HCT116 (cell line): ENCODE measurements at places on chromosomes 3 and 15. TPM values are rescaled to one million over a fixed set of nuclear protein-coding genes. Genes with fewer than 3 reads are reported as not detected.

DNA sequence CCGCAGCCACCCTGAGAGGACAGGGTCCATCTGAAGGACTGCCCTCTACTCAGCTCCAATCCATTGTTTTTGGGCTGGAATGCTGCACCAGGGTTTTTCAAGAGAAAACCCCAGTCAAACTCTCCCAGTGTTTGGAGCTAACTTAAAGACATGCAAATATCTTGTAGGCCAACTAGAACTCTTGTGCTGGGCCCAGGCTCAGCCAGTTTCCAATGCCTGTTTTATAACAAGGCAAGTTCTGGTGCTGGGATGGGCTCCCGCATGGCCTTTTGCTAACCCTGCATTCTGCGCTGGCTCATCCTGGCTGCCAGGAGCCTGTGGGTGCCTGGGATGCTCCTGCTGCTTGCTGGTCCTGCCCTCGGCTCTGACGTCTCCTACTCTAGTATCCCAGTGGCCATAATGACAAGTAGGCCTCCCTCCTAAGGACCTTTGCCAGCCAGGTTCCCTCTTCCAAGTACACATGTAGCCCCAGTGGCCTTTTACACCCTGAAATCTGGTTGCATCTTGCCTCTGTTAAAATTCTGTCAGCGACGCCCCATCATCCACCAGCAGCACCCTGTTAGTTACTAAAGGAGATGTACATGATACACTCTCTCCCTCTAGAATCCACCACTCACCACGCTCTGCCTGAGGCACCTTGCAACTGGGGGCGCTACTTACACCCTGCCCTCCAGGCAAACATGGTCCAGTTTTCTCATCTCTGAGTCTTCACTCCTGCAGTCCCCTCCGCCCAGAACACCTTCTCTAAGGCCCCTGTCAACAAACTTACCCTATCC lies 30.5 kb upstream of the RAB6B start:
- DNase-seq, result no peak

DNA sequence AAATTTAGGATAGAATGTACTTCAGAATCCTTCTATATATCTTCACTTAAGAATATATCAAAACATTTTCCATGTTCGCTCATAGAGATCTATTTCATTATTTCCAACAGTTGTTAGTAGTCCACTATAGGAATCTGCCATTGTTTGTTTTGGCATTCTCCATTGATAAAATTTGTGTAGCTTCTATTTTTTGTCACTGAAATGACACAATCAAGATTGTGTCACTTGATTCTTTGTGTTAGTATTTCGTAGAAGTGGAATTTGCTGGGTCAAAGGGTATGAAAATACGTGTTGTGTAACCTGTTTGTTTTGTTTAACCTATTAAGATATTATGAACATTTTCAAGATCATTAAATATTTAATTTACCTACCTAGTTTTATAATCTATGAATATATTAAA lies 15.9 kb upstream of the GPR156 start:
- DNase-seq, result no peak

GRCh38 chr15:101481381-101481705 lies 8.2 kb downstream of the PCSK6 start:
- DNase-seq, result no peak

DNA sequence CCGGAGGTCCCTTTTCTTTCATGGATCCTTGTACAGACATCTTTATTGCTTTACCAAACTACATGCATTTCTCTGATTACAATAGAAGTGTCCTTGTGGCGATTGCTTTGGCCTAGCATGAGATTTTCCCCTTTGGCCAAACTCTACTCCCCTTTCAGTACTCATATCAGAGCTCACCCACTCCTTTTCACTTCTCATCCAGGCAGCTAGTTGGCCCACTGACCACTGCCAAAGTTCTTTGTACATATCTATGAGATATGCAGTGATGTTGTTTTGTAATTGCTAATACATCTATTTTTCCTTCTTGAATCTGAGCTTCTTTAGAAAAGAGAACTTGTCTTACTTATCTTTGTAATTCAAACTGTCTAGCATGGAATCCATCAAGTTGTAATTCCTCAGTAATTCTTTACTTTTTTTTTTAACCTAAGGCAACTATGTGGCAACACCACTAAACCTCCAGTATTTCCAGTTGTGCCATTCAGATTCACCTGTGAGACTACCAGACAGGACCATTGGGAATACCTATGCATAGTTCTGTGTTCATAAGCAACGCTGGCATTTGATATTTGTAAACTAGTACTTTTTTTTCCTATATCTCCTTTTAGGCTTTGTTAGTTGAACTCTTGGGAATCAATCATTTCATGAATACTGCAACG lies 39.2 kb downstream of the AADACL2 start:
- no peak for DNase-seq

The RBP2 gene
- not detected for total RNA-seq

The TTC14 gene
- 31.5 TPM for total RNA-seq

The PPARG gene
- total RNA-seq, result 71.6 TPM
